Caki2 (cell line): ENCODE measurements at places on chromosomes 5 and 9. TPM values are rescaled to one million over a fixed set of nuclear protein-coding genes. Genes with fewer than 3 reads are reported as not detected.

Gene PRRX2
- 3.0 and 7.6 TPM in 2 replicates for total RNA-seq

Gene IL17B
- not detected in 2 replicates for total RNA-seq

GRCh38 chr9:87717456-87717855 lies 8.5 kb upstream of the CTSL start:
- DNase-seq, result no peak

DNA sequence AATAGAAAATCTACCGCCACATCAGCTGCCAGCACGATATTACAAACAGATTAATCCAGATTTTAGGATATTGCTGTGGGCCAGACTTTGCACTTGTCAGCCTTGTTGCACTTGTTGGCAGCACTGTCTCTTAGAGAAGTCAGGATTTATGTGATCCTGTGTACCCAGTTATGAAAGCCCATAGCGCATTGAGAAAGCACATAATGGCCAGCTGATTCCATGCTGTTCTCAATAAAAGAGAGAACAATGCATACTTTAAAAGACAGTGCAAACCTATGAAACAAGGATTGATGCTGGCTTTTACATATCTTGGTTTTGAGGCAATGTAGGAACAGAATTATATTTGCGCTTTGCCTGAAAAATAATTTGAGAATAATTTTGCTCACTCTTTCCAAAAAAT lies 140.8 kb downstream of the CEP120 start:
- DNase-seq, result no peak

- no peak for DNase-seq
These were observed 103.5 kb upstream of the SIMC1 start for GRCh38 chr5:176134529-176135223.

DNA sequence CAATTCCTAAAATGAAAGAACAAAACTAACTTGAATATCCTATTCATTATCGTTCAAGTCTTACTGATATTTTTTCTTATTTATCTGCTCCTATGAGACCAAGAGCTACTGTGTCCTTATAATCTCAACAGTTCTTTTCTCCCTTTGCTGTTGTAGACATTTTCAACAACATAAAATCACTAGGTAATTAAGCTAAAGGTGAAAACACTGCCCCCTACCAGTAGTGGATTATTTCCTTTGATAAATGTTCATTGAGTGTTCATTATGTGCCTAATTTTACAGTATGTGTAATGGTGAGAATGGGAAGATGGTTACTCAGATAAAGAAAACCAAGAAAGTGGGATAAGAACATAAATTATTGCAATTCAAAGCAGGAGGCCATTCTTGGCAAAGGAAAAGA lies 41.4 kb upstream of the PAPPA start:
- DNase-seq, result no peak

Gene C5orf52
- not detected in 2 replicates for total RNA-seq

DNA sequence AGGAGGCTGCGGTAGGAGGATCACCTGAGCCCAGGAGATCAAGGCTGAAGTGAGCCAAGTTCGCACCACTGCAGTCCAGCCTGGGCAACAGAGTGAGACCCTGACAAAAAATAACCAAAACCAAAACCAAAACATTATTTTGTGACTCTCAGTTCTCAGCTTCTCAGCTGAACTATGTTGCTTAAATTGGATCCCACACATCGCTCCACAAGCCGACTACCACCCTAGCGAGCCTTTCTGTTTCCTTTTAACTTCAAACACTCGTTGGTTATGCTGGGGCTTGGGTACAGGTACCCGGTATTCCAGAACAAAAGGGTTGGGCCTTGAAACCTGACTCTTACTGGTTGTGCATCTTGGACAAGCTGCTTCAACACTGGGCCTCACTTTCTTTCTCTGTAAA lies 3.8 kb upstream of the PTGS1 start:
- DNase-seq, result no peak
